ENCODE measurements at places on chromosomes 3 and 15.

GRCh38 chr3:175279457-175279856, 420.3 kb downstream of the NAALADL2 start:
- no peak overlapping the region for H3K4me3 ChIP-seq
- no peaks in the 10 kb centered on the region for H3K36me3 ChIP-seq
- H3K27me3 ChIP-seq = no peaks in the 10 kb centered on the region
- DNase-seq = no peak
- no peaks in the 10 kb centered on the region for H3K4me1 ChIP-seq
- no peak overlapping the region for H3K27ac ChIP-seq

DNA sequence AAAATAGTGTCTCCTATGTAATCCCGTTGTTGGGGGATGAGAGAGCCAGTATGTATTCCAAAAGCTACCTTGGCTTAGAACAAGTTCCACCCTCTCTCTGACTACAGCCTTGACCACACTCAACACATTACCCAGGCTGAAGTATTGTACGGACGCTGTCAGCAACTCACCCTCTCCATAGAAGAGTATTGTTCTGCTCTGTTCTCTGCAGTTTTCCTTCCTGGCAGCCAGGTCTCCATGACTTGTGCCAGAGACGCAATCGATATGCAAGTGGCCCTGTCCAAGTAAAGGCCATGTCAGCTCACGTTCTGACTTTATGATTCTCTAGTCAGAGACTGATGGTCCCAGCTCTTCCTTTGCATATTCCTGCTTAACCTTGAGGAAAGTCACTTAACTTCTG, 164.1 kb upstream of the SLCO3A1 start:
- no peaks in the 10 kb centered on the region for H3K4me1 ChIP-seq
- DNase-seq = no peak
- H3K4me3 ChIP-seq = no peak overlapping the region
- H3K27ac ChIP-seq = no peak overlapping the region
- no peaks in the 10 kb centered on the region for H3K36me3 ChIP-seq

- peaks cover 11% of the 10 kb centered on the region for H3K4me1 ChIP-seq
- no peaks in the 10 kb centered on the region for H3K27me3 ChIP-seq
- H3K36me3 ChIP-seq = no peaks in the 10 kb centered on the region
- no peak for DNase-seq
- no peak overlapping the region for H3K4me3 ChIP-seq
These were observed 35.9 kb downstream of the CCK start for GRCh38 chr3:42229942-42230688.

- H3K4me3 ChIP-seq = no peak overlapping the region
- H3K27me3 ChIP-seq = no peaks in the 10 kb centered on the region
- no peaks in the 10 kb centered on the region for H3K36me3 ChIP-seq
- no peak overlapping the region for H3K27ac ChIP-seq
- DNase-seq = no peak
- H3K4me1 ChIP-seq = no peaks in the 10 kb centered on the region
These were observed 52.9 kb downstream of the EIF4E3 start for GRCh38 chr3:71672340-71672739.

DNA sequence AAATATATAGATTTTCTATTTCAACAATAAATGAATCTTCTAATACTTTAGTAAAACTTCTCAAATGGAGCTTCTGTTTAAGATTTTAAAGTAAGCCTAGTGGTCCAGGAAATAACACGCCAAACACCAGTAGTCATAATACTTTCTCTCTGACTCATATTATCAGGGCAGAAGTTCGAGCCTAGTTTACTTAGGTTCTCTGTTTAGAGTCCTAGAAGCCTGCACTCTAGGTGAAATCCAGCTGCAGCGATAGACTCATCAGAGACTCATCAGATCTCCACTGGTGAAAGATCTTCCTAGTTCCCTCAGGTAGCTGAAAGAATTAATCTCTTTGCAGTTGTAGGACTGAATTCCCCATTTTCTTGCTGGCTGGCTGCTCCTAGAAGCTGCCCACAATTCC, 552.5 kb upstream of the ROBO2 start:
- no peaks in the 10 kb centered on the region for H3K27me3 ChIP-seq
- DNase-seq = no peak
- H3K4me3 ChIP-seq = no peak overlapping the region
- no peaks in the 10 kb centered on the region for H3K36me3 ChIP-seq
- no peak overlapping the region for H3K27ac ChIP-seq

DNA sequence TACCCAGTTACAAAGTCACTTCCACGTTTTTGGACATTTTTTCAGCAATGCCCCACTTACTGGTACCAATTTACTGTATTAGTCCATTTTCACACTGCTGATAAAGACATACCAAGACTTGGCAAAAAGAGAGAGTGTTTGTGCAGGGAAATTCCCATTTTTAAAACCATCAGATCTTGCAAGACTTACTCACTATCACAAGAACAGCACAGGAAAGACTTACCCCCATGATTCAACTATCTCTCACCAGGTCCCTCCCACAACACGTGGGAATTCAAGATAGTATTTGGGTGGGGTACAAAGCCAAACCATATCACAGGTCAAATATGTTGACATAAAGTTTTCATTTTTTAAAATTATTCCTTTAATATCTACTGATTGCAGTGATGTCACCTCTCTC, 16.2 kb upstream of the ABI3BP start:
- H3K36me3 ChIP-seq = no peaks in the 10 kb centered on the region
- H3K27ac ChIP-seq = no peak overlapping the region
- H3K27me3 ChIP-seq = no peaks in the 10 kb centered on the region
- no peak overlapping the region for H3K4me3 ChIP-seq
- H3K4me1 ChIP-seq = no peaks in the 10 kb centered on the region

- no peak overlapping the region for H3K27ac ChIP-seq
- H3K27me3 ChIP-seq = no peaks in the 10 kb centered on the region
- no peaks in the 10 kb centered on the region for H3K36me3 ChIP-seq
- no peaks in the 10 kb centered on the region for H3K4me1 ChIP-seq
These were observed 785.3 kb downstream of the MCTP2 start for GRCh38 chr15:95016511-95017229.

DNA sequence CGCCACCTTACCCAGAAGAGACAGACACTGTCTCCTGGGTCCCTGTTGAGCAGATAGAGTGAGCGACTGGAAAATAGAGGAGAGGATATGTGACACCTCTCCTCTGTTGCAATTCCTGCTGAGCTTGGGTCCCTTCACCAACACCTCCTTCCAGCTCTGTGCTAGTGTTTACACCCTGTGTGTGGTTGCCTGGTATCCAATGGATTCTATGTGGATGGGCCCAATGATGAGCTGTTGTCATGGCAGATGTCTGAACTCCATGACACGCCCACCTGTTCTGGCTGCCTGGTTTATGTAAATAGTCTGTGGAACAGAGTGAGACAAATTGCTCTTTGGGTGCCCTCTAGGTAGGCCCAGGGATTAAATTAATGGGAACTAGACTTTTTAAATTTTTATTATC, 23.7 kb downstream of the RBM5 start:
- peaks cover 91% of the 10 kb centered on the region for H3K36me3 ChIP-seq
- no peaks in the 10 kb centered on the region for H3K4me1 ChIP-seq
- no peak overlapping the region for H3K4me3 ChIP-seq
- DNase-seq = no peak

- no peaks in the 10 kb centered on the region for H3K4me1 ChIP-seq
- H3K36me3 ChIP-seq = no peaks in the 10 kb centered on the region
- no peaks in the 10 kb centered on the region for H3K27me3 ChIP-seq
- H3K27ac ChIP-seq = no peak overlapping the region
- no peak overlapping the region for H3K4me3 ChIP-seq
These were observed 251.9 kb downstream of the CDIN1 start for GRCh38 chr15:36831125-36831903.

DNA sequence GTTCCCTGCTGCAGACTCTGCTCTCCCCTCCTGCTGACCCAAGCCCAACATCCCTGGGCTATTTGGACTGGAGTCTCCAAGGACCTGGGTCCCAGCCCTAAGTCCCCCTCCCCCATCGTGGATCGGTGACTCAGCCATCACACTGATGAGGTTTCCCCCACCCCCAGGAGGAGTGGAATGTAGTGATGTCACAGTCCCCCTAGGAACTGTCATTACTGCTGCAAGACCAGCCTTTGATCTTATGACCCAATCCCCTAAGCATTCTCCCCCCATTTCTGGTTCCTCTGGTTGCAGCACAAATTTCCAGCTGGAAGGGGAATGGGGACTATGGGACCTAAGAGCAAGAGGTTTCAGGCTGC, 63.4 kb upstream of the CSPG4 start:
- no peak for DNase-seq
- H3K36me3 ChIP-seq = no peaks in the 10 kb centered on the region
- H3K27ac ChIP-seq = no peak overlapping the region
- no peaks in the 10 kb centered on the region for H3K27me3 ChIP-seq

- H3K4me1 ChIP-seq = no peaks in the 10 kb centered on the region
- H3K27me3 ChIP-seq = no peaks in the 10 kb centered on the region
- no peak overlapping the region for H3K4me3 ChIP-seq
- no peaks in the 10 kb centered on the region for H3K36me3 ChIP-seq
These were observed 96.7 kb upstream of the NECTIN3 start for GRCh38 chr3:110974902-110975301.

- H3K4me1 ChIP-seq = no peaks in the 10 kb centered on the region
- no peak for DNase-seq
These were observed 43.5 kb downstream of the KY start for GRCh38 chr3:134607054-134608022.

GRCh38 chr3:130759692-130760338, 13.2 kb upstream of the PIK3R4 start:
- no peaks in the 10 kb centered on the region for H3K27me3 ChIP-seq
- no peak overlapping the region for H3K4me3 ChIP-seq
- H3K27ac ChIP-seq = no peak overlapping the region
- no peaks in the 10 kb centered on the region for H3K36me3 ChIP-seq
- peak; percentile 56 for DNase-seq
- H3K4me1 ChIP-seq = no peaks in the 10 kb centered on the region

- no peak overlapping the region for H3K4me3 ChIP-seq
- no peaks in the 10 kb centered on the region for H3K36me3 ChIP-seq
- no peaks in the 10 kb centered on the region for H3K27me3 ChIP-seq
- DNase-seq = no peak
- no peak overlapping the region for H3K27ac ChIP-seq
These were observed 329.5 kb downstream of the GABRB3 start for GRCh38 chr15:26443321-26443720.

DNA sequence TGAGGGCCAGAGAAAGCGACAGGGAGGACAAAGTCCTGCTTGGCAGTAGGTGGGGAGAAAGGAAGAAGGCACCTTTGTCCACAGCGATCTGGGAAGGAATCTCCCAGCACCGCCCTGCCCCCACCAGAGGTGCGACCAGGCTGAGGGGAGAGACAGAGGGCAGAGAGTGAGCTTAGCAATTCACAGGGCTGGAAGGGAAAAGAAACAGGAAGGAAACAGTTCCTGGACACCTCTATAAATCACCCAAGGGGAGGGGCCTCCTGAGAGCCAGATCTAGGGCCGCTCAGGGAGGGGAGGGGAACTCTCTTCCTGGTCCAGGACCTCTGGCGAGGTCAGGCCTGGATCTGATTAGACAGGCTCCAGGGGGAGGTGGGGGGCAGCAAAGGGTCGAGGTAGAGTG, 35.4 kb downstream of the RNU5B-1 start:
- H3K36me3 ChIP-seq = no peaks in the 10 kb centered on the region
- no peak overlapping the region for H3K4me3 ChIP-seq
- no peak for DNase-seq
- H3K4me1 ChIP-seq = no peaks in the 10 kb centered on the region
- no peaks in the 10 kb centered on the region for H3K27me3 ChIP-seq

DNA sequence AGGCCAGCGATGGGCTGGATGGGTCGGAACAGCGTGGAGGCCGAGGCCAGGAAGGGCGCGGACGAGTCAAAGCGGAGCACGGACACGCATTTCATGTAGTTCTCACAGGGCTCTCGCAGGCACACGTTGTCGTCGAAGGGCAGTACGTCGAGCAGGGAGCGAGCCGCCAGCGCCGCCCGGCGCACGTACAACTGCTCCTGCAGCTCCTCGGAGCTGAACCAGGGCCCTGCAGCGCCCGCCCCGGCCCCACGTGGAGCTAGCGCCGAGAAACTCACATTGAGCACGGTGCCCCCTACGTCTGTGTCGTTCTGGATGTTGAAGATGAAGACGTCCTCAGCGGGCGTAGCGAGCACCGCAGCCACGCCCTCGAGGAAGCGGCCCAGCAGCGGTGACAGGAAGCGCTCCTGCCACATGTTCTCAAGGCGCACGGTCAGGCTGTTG, 5.8 kb downstream of the CELSR3 start:
- no peak overlapping the region for H3K27ac ChIP-seq
- H3K4me1 ChIP-seq = peaks cover 6% of the 10 kb centered on the region
- H3K4me3 ChIP-seq = no peak overlapping the region
- no peak for DNase-seq

DNA sequence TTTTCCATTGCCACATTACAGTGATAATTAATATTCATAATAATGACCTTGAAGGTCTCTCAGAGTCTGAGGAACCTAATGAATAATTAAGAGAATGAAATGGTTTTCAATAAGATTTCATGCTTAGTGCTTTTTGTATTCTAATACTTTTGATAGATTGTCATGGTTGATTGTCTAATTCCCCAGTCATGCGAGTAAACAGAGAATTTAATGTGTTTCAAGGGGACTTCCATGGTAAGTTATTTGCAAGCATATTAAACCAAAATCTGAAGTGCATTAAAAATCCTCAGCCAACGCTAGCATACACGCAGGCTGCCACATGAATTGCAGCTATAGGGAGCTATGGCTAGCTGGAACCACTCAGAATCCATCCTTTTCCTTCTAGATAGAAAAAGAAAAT, 18.9 kb upstream of the ANO10 start:
- H3K4me1 ChIP-seq = no peaks in the 10 kb centered on the region
- H3K36me3 ChIP-seq = no peaks in the 10 kb centered on the region
- H3K27ac ChIP-seq = no peak overlapping the region
- H3K27me3 ChIP-seq = no peaks in the 10 kb centered on the region

- no peak for DNase-seq
- no peak overlapping the region for H3K4me3 ChIP-seq
- no peaks in the 10 kb centered on the region for H3K36me3 ChIP-seq
- no peaks in the 10 kb centered on the region for H3K27me3 ChIP-seq
- no peak overlapping the region for H3K27ac ChIP-seq
- H3K4me1 ChIP-seq = peaks cover 13% of the 10 kb centered on the region
These were observed 437 bp downstream of the CELSR3 start for GRCh38 chr3:48662145-48662752.

GRCh38 chr15:62164014-62164395, 1.1 kb downstream of the C2CD4B start:
- DNase-seq = no peak
- no peaks in the 10 kb centered on the region for H3K27me3 ChIP-seq
- no peaks in the 10 kb centered on the region for H3K36me3 ChIP-seq
- H3K4me1 ChIP-seq = peaks cover 15% of the 10 kb centered on the region

DNA sequence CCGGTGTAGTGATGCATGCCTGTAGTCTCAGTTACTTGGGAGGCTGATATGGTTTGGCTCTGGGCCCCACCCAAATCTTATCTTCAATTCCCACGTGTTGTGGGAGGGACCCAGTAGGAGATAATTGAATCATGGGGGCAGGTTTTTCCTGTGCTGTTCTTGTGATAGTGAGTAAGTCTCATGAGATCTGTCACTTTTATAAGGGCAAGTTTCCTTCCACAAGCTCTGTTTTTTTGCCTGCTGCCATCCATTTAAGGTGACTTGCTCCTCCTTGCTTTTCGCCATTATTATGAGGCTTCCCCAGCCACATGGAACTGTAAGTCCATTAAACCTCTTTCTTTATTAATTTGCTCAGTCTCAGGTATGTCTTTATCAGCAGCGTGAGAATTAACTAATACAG, 566.7 kb upstream of the NECTIN3 start:
- H3K27me3 ChIP-seq = no peaks in the 10 kb centered on the region
- DNase-seq = no peak
- no peaks in the 10 kb centered on the region for H3K4me1 ChIP-seq
- H3K27ac ChIP-seq = no peak overlapping the region

GRCh38 chr3:171676601-171677175, 133.6 kb downstream of the PLD1 start:
- H3K4me1 ChIP-seq = peaks cover 59% of the 10 kb centered on the region
- H3K27me3 ChIP-seq = no peaks in the 10 kb centered on the region
- DNase-seq = no peak
- H3K27ac ChIP-seq = peak overlapping the region; percentile 95

Data from liver (tissue), 10 donors.